HuH-7 (cell line): ENCODE measurements at places on chromosomes 3 and 15.

- no peak for DNase-seq
These were observed 44.5 kb downstream of the RIOX2 start for GRCh38 chr3:97927704-97928103.

DNA sequence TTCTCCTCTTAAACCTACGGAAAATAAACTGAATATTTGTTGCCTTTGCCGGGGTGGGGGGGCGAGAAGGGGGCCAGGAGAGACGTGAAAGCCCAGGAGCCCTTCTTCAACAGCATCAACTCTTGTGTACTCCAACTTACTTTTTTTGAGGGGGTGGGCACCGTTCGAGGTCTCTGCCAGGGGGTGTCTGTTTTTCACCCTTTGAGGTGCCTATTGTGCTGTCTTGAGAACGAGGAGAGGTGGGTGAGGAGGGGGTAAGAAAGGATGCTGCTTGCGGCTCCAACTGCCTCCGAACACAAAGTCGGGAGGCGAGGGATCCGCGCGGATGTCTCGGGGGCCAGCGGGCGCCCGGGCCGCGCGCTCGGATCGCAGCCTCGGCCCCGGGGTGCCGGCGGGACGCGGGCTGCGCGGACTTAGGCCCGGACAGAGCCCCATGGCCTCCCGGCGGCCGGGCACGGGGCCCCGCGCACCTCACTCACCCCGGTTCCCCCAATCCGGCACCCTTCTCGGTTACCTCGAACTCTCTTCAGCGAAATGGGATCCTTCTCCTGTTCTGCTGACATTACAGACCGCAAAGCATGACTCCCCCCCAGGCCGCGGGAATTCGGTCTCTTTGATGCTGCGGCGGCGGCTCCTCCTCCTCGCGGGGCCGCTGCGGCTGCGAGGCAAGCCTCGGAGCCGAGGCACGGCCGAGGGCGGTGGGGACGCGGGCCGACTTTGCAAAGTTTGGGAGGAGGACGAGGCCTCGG is 650 bp downstream of the PYGO1 start:
- DNase-seq = peak; percentile 54

DNA sequence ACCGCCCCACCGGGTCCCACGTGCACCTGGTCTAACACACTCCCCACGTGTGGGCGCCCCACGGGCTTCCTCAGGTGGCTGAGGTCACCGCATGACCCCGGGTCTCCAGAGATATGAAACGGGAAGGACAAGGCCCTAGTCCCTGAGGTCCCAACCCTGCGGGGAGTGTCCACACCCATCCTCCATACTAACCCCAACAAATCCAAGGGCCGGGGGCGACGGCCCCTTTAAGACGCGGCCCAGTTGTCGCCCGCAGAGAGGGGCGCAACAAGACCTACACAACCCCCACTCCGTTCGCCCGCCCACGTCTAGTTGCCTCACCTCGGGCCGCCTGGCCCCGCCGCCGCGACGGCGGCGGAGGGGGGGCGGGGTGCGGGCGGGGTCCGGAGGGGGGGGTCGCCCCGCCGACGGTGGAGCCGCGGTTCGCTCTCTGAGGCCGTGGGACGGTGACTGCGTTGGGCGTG is 396 bp downstream of the INO80 start:
- DNase-seq = peak; percentile 34

- DNase-seq = no peak
These were observed 108.3 kb downstream of the TOP2B start for GRCh38 chr3:25556447-25556846.

DNA sequence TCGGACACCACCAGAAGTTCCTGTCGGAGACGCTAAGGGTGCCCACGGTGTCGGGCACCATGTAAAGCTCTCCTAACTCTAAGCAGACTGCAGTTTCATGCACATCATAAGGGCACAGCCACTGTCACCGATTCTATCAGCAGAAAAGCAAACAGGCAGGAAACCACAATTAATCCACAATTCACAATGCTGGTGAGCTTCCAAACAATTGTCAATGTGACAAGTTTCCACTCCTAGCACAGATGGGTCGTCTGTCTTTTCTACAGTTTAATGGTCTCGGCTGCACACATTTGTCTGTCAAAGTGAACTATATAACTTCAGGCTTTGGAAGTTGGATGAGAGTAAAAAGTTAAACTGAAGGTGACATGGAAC is 8.8 kb upstream of the OCA2 start:
- DNase-seq = no peak

GRCh38 chr3:113275583-113275928 is 64.2 kb downstream of the BOC start:
- no peak for DNase-seq

DNA sequence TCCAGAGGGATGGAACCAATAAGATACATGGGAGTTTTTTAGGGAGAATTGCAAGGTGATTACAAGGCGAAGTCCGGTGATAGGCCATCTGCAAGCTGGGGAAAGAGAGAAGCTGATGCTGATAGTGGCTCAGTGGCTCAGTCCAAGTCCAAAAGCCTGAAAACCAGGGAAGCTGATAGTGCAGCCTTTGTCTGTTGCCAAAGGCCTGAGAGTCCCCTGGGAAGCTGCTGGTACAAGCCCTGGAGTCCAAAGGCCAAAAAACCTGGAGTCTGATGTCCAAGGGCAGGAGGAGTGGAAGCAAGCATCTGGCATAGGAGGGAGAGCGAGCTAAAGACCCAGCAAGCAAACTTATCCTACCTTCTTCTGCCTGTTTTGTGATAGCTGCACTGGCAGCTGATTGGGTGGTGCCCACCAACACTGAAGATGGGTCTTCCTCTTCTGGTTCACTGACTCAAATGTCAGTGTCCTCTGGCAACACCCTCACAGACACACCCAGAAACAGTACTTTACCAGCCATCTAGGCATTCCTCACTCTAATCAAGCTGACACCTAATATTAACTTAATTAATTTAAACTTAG is 16.7 kb downstream of the TFG start:
- peak; percentile 19 for DNase-seq

- no peak for DNase-seq
These were observed 945.1 kb downstream of the OTOL1 start for GRCh38 chr3:162441716-162442115.

DNA sequence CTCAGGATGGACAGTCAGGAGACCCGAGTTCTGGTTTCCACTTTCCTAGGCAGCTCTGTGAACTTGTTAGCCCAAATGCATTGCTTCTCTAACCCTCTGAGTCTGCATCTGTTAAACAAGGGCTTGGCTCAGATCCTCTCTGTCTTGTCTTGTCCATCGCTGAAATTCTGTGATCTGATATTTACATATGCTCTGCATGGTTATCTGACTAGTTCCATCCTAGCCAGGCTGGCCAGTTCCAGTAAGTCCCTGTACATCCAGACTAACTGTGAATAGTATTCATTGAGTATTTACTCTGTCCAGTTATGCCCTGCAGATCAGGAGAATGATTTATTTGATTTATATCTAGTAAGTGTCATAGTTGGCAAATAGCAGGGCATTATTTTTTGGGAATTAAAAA is 27.0 kb upstream of the SV2B start:
- DNase-seq = no peak

- no peak for DNase-seq
These were observed 954.2 kb downstream of the CADM2 start for GRCh38 chr3:85912980-85913379.

DNA sequence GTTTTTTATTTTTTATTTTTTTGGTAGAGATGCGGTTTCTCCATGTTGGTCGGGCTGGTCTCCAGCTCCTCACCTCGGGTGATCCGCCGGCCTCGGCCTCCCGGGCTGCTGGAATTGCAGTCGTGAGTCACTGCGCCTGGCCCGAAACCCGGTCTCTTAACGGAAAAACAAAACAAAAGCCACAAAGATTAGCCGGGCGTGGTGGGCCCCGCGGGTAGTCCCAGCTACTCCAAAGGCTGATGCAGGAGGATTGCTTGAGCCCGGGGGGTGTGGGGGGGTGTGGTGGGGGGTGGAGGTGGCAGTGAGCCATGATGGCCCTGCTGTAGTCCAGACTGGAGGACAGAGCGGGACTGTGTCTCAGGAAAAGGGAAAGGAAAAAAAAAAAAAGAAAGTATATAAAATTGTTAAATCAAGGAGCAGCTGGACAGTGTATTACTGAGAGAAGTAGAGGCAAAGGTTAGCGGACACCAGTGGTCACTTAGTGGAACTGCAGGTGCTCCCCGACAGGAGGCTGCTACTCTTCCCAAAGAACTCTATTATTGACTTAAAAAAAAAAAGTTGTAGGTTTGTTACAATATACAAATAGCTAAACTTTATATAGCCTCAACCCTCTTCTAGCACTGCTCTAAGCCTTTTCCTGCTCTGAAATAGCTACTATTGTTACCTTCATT is 30.3 kb upstream of the TUBGCP5 start:
- peak; percentile 20 for DNase-seq

GRCh38 chr3:108125550-108126071 is 34.8 kb upstream of the CD47 start:
- no peak for DNase-seq

GRCh38 chr3:64802460-64802859 is 114.7 kb upstream of the ADAMTS9 start:
- DNase-seq = no peak

- DNase-seq = peak; percentile 43
These were observed 738 bp downstream of the YEATS2 start for GRCh38 chr3:183698318-183698751.

GRCh38 chr3:61938878-61939549 is 377.6 kb downstream of the PTPRG start:
- peak; percentile 1 for DNase-seq

DNA sequence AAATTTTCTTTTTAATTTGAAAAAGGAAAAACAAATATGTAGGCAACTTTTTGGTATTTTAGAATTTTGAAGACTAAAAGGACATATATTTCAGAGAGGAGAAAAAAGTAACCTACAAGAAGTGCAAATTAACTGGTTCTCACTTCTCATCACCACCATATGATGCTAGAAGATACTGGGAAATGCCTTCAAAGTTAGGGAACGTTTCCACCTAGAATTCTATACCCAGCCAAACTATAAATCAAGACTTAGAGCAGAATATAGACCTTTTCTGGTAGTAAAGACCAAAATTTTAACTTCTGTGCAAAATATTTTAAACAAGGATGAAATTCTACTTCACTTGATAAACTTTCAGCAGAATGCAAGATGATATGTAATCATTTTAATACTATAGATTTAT is 112.3 kb upstream of the PHLDB2 start:
- no peak for DNase-seq

DNA sequence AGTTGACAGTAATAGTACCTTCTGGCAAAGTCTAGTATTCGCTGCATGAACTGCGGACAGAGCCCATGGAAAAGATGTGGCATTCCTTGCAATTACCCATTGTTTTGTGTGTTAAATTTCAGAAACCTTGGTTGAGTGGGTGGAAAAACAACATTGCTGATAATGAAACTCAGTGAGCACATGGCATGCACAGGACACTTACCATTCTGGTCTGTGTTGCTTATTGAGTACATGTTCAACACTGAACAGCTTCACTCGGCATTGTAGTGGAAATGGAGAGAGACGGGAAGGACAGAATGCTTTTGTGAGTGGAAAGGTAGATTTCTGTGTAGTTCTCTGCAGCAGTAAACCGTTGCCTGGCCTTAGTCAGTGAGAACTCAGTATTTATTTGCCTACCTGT is 165.3 kb downstream of the FNDC3B start:
- DNase-seq = no peak

DNA sequence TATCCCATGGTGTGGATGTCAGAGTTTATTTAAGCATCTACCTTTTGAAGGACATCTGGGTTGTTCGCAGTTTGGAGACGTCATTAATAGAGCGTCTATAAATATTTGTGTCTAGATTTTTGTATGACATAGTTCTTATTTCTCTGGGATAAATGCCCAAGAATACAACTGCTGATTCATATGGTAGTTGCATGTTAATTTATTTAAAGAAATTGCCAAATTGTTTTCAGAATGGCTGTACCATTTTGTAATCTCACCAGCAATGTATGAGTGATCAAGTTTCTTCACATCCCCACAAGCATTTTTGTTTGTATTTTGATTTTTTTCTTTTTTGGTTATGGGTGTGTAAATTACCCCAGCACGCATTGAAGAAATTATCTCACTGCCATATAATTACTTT is 656.9 kb downstream of the NTRK3 start:
- DNase-seq = no peak

- no peak for DNase-seq
These were observed 145.0 kb downstream of the CMSS1 start for GRCh38 chr3:99962703-99963102.

DNA sequence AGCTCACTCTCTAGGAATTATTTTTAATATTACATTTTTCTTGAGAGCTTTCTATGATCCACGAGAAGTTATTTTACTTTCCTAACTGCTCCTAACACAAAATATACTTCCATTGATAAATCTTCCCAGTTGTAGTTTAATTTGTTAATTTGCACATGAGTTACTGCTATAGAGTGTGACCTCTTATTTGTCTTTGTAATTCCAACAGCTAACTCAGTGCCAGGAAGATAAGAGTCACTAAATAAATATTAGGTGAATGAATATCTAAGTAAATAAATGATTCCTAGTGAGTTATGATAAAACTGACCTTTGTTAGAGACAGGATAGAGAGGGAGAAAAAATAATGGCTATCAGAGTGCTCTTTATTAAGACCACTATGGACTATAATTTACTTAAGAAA is 319.9 kb downstream of the NAALADL2 start:
- DNase-seq = no peak

DNA sequence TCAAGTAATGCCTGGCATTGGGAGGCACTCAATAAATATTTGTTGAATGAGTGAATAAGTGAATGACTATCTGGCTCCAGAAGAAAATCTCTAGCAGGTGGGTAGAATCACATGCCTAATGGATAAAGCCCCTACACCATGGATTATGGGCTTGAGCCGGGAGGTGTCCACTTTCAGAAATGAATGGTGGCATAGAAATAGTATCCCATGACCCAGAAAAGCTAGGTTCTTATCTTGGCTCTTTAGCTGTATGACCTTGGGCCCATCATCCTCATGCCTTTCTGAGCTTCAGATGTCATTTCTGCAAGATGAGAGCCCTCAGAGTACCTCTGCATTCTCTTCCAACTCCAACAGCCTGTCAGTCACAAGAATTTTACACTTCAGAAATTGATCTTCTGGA is 37.3 kb upstream of the TNIK start:
- DNase-seq = no peak

GRCh38 chr3:129336093-129336706 is 57.5 kb downstream of the HMCES start:
- no peak for DNase-seq

GRCh38 chr3:102106416-102107097 is 257.2 kb downstream of the NFKBIZ start:
- DNase-seq = no peak
